ENCODE measurements at places on chromosomes 16 and 17.

DNA sequence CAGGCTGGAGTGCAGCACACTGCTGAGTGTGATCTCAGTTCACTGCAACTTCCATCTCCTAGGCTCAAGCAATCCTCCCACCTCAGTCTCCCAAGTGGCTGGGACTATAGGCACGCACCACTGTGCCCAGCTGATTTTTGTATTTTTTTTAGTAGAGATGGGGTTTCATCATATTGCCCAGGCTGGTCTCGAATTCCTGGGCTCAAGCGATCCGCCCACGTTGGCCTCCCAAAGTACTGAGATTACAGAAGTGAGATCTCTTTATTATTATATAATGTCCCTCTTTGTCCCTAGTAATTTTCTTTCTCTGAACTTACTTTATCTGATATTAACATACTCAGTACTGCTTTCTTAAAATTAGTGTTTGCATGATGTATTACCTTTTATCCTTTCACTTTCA lies 8.3 kb downstream of the CFAP97D1 start:
- no peak for DNase-seq

- no peak for DNase-seq
Observed at GRCh38 chr17:61054436-61054835, 345.2 kb upstream of the TBX2 start.

DNA sequence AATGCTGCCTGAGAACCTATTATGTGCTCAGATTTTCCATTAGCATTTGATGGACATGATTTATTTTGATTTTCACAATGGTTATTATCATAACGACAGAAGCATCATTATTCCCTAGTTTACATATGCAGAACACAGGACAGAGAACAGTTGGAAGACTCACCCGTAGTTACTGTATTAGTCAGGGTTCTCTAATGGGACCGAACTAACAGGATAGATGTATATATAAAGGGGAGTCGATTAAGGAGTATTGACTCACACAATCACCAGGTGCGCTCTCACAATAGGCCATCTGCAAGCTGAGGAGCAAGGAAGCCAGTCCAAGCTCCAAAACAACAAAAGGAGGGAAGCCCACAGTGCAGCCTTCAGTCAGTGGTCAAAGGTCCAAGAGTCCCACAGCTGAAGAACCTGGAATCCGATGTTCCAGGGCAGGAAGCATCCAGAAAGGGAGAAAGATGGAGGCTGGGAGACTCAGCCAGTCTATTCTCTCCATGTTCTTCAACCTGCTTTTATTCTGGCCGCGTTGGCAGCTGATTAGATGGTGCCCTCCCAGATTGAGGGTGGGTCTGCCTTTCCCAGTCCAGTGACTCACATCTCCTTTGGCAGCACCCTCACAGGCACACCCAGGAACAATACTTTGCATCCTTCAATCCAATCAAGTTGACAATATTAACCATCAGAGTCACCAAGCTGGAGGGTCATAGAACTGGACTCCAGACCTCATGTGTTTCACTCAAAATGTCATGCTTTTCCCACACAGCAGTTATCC lies 92.7 kb upstream of the XYLT1 start:
- no peak for DNase-seq

GRCh38 chr17:79960788-79961522 lies 74.7 kb downstream of the TBC1D16 start:
- DNase-seq = no peak

DNA sequence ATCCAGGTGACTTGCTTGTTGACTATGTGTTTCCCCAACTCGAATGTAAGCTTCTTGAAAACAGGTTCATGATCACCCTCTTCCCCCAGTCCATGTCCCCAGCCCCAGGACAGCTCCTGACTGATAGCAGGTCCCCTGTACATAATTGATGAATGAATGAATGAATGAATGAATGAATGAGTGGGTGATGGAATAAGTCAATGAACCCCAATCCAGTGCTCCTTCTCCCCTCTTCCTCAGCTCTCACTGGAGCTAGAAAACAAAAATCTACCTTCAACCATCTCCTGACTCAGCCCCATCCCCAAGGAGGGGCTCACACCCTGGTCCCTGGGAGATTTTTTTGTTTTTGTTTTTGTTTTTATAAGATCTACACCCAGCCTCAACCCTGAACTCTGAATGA lies 16.2 kb upstream of the TVP23A start:
- DNase-seq = no peak

DNA sequence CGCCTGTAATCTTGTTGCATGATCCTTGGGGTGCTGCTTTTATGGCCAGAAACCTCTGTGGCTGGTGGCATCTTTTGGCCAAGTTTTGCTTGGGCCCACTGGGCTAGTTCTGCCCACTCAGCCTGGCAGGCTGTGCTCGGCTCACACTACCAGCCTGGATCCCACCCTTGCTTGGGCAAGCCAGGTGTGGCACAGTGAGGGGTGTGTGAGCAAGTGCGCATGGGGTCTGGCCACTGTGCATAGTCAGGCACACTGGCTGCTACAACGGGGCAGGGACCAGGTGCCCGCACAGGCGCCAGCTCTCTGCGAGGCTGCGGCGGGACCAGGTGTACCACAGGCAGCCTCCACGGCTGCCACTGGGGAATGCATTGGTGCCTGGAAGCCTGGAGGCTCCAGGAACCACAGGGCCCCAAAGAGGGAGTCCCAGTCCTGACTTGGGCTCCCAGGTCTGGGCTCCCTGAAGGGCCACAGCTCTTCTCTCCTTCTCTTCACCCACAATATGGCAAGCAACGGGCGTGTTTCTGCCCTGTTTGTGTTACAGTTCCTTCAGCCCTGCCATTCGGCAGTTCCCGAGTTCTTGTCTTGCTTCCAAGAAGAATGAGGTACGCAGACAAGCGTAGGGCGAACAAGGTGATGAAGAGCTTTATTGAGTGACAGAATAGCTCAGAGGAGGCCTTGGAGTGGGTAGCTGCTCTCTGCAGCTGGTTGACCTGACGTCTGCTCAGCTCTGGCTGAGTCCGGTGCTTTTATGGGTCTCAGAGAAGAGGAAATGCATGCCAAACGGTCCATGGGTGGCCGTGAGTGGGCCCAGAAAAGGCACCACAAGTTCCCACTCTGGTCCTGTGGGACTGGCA lies 26.7 kb upstream of the PRM1 start:
- DNase-seq = no peak

DNA sequence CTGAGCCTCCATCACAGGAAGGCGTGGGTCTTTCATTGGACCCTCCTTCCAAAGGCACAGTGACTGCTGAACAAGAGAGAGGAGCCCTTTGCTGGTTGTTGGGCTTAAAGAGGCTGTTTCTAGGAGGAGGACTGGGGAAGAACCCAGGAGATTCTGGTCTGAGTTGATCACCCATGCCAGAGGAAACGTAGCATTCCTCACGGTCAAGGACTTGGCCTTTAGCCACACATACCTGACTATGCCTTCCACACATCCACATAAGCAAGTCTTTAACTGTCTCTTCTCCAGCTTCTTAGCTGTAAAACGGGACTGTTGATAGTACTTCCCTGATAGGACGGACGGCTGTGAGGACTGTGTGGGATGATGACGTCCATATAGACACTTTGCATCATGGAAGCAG lies 149.8 kb upstream of the IRX3 start:
- DNase-seq = no peak

GRCh38 chr17:11245187-11245586 lies 4.2 kb downstream of the SHISA6 start:
- no peak for DNase-seq

GRCh38 chr17:21105064-21105894 lies 21.5 kb upstream of the DHRS7B start:
- no peak for DNase-seq

GRCh38 chr17:31497431-31497830 lies 106.0 kb downstream of the RAB11FIP4 start:
- DNase-seq = no peak

- DNase-seq = no peak
Observed at GRCh38 chr16:76176153-76176552, 101.0 kb upstream of the CNTNAP4 start.

GRCh38 chr16:17602678-17603077 lies 131.9 kb upstream of the XYLT1 start:
- DNase-seq = no peak

GRCh38 chr17:33983824-33984574 lies 271.1 kb upstream of the CCL2 start:
- no peak for DNase-seq

- no peak for DNase-seq
Observed at GRCh38 chr17:81703747-81704654, 834 bp downstream of the MRPL12 start.

DNA sequence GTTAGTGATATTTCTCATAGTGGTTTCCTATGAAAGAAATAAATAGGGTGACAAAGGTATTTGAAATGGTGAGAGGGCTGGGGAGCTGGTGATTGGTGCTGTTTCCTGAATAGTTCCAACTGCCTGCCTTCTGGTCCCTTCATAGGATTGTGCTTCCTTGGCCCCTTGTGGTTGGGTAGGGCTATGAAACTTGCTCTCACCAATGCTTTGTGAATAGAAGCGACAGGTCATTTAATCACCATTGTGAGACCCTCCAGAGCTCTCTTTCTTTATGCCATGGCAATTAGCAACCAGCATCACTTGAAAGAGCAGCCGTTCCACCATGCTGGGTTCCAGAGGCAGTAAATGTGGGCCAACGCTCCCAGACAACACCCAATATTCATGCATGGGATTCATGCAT lies 23.7 kb upstream of the WWOX start:
- DNase-seq = no peak

DNA sequence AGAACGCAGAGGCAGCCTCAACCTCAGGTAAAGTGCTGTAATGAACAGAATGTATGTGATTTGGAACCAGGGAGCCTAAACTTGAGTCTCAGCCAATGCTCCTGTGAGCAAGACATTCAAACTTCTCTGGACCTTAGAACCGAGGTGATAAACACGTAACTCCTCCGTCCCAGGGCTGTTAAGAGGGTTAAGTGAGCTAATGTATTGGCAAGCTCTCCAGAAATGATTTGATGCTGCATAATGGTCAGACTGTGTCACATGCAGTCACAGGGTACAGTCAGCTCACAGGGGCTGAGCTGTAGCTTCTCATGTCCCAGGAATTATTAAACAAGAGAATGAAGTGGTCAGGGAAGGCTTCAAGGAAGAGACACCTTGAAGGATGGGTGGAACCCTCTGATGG lies 10.0 kb upstream of the SLC4A1 start:
- DNase-seq = no peak

GRCh38 chr17:1713160-1713877 lies 3.1 kb upstream of the TLCD2 start:
- no peak for DNase-seq

DNA sequence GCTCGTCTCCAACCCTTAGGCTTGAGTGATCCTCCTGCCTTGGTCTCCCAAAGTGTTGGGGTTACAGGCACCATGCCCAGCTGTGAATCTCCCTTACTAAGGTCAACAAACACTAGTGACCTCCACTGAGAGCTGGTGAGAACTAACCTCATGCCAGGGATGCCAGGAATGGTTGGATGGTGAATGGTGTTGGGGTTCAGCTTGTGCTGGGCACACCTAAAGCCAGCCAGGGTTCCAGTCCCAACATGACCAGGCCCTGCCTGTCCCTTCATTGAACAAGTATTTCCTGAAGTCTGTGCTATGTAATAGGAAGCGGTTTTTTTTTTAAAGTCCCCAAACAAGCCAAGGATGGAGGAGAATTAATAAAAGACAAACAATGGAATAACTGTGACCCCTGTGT lies 56.0 kb upstream of the TOB1 start:
- DNase-seq = no peak

- DNase-seq = no peak
Observed at GRCh38 chr16:86880316-86881117, 302.2 kb downstream of the FOXL1 start.
